Activated gamma-delta T cell treated with Interleukin-2 at 50 U/mL for 16 hours (primary cell): ENCODE measurements at places on chromosomes 7 and 10.

- DNase-seq, result no peak
Measured at GRCh38 chr10:74733612-74734011, 92.8 kb upstream of the KAT6B start.

DNA sequence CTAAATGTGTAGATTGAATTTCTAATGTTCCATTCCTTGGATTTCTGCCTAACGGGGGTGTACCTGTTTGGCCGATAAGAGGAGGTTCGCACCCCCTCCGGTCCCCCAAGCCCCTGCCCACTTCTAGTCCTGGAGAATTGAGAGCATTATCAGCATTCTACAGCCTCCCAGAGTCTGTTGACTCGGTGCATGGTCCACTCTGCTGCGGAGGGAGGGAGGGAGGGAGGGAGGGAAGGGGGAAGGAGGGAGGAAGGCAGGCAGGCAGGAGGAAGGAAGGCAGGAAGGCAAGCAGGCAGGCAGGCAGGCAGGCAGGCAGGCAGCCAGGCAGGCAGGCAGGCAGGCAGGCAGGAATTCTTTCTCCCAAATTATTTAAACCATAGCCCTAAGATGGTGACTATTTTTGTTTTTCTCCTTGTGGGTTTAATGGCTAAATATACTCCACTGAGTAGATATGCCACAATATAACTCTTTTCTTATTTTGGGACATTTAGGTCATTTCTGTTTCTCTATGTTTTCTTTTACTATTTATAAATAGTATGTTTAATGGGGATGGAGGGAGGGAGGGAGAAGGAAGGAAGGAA is 69.5 kb upstream of the CHST15 start:
- no peak for DNase-seq

DNA sequence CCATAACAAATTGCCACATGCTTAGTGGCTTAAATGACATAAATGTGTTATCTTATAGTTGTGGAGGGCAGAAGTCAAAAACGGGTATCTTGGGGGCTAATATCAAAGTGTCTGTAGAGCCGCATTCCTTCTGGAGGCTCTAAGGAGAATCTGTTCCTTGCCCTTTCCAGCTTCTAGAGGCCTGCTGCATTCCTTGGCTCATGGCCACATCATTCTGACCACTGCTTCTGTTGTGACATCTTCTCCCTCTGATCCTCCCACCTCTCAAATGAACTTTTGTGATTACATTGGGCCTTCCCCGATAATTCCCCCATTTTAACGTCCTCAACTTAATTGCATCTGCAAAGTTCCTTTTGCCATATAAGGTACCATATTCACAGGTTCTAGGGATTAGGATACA is 76.1 kb downstream of the CYP26A1 start:
- DNase-seq, result no peak

GRCh38 chr7:13189668-13190067 is 502.2 kb downstream of the ARL4A start:
- DNase-seq, result no peak

DNA sequence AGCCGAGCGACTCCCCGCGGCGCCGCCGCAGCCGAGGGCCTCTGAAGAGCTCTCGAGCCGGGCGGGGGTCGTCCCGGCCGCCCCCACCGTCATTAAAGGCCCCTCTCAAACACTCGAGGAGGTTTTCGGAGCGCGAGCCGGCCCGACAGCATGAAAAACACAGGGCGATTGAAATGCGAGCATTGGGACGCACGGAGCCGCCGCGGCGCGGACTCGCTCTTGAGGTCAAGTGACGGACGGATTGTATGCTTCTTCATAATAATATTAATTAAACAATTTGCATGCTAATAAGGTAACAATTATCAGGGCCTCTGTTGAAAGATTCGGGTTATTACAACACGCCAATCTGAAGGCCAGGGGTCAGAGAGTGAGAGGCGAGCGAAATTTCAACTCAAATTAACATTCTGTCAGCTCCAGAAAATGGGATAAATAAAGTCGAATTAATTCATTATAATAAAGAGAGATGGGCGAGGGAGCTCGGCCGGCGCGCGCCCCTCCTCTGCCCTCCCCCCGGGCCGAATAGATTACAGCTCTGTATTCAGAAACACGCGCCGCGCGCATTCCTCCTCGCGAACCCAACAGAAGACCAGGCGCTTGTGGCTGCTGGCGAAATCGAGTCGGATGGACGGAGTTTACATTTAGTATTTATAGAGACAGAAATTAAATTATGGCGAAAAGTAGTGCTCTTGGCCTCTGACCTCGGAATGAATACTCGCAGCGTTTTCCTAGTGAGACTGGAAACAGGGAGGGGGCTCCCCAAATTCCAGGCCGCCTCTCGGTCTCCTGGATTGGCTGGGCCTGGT is 2.1 kb upstream of the UNCX start:
- no peak for DNase-seq

DNA sequence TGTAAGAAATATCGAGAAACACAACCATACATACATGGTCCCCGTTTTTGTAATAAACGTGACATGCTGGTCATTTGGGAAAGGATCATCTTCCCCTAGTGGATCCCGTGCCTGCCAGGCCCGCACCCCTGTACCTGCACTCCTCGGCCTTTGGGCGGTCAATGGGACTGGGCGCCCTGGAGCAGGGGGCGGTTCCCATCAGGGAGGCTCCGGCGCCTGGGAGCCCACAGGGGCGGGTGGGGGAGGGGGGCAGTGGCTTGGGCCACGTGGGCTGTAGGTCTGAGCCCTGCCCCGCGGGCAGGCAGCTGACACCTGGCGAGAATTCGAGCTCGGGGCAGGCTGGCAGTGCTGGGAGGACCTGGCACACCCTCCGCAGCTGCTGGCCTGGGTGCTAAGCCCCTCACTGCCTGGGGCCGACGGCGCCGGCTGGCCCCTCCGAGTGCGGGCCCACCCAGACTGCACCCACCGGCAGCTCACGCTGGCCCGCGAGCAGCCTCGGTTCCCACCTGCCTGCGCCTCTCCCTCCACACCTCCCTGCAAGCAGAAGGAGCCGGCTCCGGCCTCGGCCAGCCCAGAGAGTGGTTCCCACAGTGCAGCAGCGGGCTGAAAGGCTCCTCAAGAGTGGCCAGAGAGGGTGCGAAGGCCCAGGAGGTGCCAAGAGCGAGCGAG is 361.6 kb upstream of the GRM3 start:
- no peak for DNase-seq

DNA sequence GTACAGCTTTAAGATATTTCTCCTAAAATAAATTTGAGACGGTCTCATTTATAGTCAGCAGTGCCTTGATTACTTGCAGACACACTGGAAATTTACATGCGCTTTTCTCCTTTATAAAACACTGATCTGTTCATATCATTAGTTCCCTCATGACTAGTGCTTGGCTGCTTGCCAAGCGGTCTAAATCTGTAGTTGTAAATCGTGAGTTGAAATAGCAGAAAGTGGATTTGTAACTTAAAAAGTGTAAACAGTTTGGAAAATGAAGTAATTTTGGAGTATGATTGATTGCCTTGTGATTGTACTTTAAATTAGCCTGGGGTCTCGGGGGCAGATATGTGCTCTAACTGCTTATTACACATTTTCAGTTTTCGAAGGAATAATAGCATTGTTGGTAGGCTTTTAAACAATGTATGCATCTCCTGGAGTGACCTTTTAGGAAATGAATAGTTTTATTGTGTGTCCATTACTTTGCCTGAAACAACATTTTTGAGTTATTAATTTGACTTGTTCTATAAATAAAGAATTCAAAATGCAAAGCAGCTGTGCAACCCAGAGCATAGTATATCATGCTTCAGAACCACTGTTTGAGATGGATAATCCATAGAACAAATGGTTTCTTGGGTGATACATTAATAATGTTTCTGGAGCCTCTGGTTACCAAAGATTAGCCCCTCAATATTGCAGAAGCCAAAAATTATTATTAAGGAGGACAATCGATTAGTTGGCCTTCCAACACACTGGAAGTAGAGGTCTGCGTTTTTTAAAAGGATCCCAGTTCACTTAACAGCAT is 73.3 kb downstream of the ARID5B start:
- no peak for DNase-seq

- DNase-seq, result no peak
Measured at GRCh38 chr10:62450912-62451610, 76.9 kb downstream of the ZNF365 start.

DNA sequence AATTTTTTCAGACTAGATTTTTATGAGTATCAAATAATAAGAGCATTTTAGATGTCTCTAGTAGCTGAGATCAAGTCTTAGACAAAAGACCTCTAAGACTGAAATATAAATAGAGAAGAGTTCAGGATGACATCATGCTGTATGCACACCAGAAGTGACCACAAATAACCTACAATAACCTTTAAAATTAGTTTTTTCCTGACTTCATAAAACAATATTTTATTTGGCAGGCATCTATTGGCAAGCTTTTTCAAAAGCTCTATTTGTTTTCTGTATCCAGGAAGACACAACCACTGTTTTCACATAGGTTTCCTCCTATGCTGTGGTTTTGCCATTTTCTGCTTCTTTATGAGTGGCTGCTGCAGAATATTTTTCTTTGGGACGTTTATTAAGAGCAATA is 359.1 kb downstream of the CRPPA start:
- no peak for DNase-seq
